CD4-positive, alpha-beta T cell treated with Interferon gamma for 1 hour (primary cell): ENCODE measurements at places on chromosomes 1 and 21.

DNA sequence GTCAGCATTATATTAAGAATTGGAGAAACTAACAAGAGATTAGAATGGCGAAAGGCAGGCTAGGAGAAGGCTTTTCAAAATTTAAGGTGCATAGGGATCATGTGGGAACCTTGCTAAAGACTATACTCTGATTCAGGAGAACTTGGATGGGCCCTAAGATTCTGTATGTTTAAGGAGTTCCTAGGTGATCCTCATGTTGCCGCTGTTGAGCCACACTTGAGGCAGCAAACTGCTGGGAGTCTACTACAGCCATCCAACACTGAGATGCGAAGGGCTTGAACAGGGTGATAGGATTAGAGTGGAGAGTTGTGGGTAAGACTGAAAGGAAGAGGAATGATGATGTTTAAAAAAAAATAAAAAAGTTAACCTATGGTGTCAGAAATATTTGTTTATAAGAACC is 1013.2 kb downstream of the MRPL39 start:
- no peak for DNase-seq

GRCh38 chr1:77467021-77467595 is 185.3 kb downstream of the AK5 start:
- DNase-seq = no peak

DNA sequence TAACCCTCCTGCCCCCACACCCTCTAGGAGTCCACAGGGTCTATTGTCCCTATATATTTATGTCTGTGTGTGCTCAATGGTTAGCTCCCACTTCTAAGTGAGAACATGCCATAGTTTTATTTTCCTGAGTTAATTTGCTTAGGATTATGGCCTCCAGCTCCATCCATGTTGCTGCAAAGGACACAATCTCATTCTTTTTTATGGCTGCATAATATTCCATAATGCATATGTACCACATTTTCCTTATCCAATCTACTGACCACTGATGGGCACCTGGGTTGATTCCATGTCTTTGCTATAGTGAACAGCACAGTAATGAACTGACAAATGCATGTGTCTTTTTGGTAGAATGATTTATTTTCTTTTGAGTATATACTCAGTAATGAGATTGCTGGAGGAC is 13.3 kb upstream of the FHAD1 start:
- DNase-seq = no peak

GRCh38 chr1:38670544-38671122 is 188.9 kb downstream of the RRAGC start:
- DNase-seq = no peak
